ENCODE measurements at places on chromosomes 7 and 10.

DNA sequence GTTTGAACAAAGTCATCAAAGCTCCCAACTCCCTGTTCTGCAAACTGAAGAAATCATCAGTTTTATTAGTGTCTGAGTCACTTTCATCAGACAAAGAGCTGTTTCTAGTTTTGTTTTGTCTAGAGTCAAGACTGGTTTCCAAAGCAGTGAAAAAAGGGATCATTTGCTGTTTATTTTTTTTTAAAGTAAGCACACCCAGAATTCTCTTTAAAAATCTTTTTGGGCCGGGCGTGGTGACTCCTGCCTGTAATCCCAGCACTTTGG is 972.0 kb upstream of the CELF2 start:
- DNase-seq, result no peak

- no peak for DNase-seq
Observed at GRCh38 chr10:4069491-4069890, 284.5 kb upstream of the KLF6 start.

DNA sequence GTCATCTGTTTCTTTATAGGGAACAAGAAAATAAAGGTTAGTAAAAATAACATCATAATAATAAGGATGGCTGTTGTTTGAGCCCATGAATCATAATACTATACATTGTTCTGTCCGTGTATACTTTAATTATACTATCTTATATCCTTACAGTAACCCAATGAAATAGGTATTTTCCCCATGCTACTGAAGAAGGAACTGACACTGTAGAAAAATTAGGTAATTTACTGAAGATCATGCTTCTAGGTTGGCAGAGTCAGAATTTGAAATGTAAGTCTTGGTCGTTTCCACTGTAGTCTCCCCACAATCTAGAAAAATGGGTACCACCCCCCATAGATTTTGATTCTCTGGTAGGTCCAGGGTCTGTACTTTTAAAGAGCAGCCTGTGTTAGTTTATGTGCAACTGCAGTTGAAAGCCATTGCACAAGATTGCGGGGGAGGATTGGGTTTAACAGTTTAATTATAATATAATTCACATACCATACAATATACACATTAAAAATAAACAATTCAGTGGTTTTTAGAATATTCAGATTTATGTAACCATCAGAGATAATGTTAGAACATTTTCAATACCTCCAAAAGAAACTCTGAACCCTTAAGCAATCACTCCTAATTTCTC is 47.7 kb downstream of the SHOC2 start:
- no peak for DNase-seq

- no peak for DNase-seq
Observed at GRCh38 chr10:14686356-14686755, 88.3 kb downstream of the FAM107B start.

GRCh38 chr10:12825260-12825849 is 176.2 kb downstream of the CCDC3 start:
- no peak for DNase-seq

All from Karpas-422 (cell line).